ENCODE measurements at places on chromosomes 12 and 14. TPM values are rescaled to one million over a fixed set of nuclear protein-coding genes. Genes with fewer than 3 reads are reported as not detected.

ARID2 gene
- 73.3 TPM for total RNA-seq

- H3K36me3 ChIP-seq, result no peaks in the 10 kb centered on the region
- no peak overlapping the region for H3K4me3 ChIP-seq
- H3K27me3 ChIP-seq, result no peaks in the 10 kb centered on the region
- no peak for DNase-seq
- H3K4me1 ChIP-seq, result no peaks in the 10 kb centered on the region
Measured at GRCh38 chr14:104020471-104020870, 65.0 kb upstream of the ASPG start.

- no peak overlapping the region for H3K27ac ChIP-seq
- H3K4me3 ChIP-seq, result no peak overlapping the region
- H3K36me3 ChIP-seq, result no peaks in the 10 kb centered on the region
- DNase-seq, result no peak
- peaks cover 6% of the 10 kb centered on the region for H3K4me1 ChIP-seq
Measured at GRCh38 chr14:75861161-75861621, 120.6 kb downstream of the TGFB3 start.

- no peak overlapping the region for H3K27ac ChIP-seq
- H3K36me3 ChIP-seq, result no peaks in the 10 kb centered on the region
- no peaks in the 10 kb centered on the region for H3K27me3 ChIP-seq
- no peak for DNase-seq
- H3K4me3 ChIP-seq, result no peak overlapping the region
Measured at GRCh38 chr14:51604073-51604472, 47.6 kb upstream of the FRMD6 start.

GRCh38 chr12:89928467-89928866 is 219.8 kb upstream of the ATP2B1 start:
- H3K27me3 ChIP-seq, result no peaks in the 10 kb centered on the region
- H3K4me1 ChIP-seq, result peaks cover 8% of the 10 kb centered on the region
- no peak overlapping the region for H3K27ac ChIP-seq
- no peak for DNase-seq
- H3K4me3 ChIP-seq, result no peak overlapping the region
- H3K36me3 ChIP-seq, result no peaks in the 10 kb centered on the region

TBC1D30 gene
- total RNA-seq, result 9.7 TPM

DNA sequence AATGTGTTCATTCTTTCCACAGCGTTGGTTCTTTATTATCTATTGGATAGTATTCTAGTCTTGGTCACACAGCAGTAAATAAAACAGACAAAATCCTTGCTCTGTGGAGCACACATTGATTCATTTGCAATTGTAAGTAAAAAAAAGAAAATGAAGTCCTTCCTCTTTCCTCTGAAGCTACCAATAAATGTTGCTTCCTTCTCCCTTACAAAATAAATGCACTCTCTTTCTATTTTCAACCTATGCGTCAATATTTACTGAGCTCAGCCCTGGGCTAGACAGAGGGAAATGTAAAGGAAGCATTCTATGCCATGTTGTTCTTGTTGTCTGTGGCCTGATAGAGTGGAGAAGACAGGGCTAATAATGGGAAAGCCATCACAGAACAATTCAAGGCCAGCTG is 2.9 kb downstream of the ABHD12B start:
- H3K27ac ChIP-seq, result no peak overlapping the region
- H3K36me3 ChIP-seq, result no peaks in the 10 kb centered on the region
- DNase-seq, result no peak
- H3K4me3 ChIP-seq, result no peak overlapping the region

GRCh38 chr12:68334132-68334531 is 2.0 kb upstream of the MDM1 start:
- no peaks in the 10 kb centered on the region for H3K36me3 ChIP-seq
- H3K27me3 ChIP-seq, result no peaks in the 10 kb centered on the region
- H3K4me1 ChIP-seq, result peaks cover 17% of the 10 kb centered on the region

DNA sequence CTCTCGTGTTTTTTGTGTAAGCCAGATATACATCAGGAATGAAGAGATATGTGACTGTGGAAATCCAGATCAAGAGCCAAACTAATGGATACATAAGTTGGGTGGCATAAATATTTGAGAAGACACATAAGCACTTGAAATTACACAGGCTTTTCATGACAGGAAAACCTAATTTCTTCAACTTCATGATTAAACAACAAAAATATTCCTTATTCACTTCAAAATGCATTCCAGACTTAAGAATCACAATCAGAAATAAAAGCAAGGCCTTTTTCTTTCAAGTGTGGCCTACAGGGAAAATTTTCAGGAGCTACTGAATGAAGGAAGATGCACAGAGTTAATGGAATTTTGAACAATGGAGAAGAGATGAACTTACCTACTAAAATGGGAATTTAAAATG is 515.6 kb downstream of the FOXG1 start:
- H3K27ac ChIP-seq, result no peak overlapping the region
- no peaks in the 10 kb centered on the region for H3K36me3 ChIP-seq
- no peak overlapping the region for H3K4me3 ChIP-seq
- no peaks in the 10 kb centered on the region for H3K4me1 ChIP-seq
- no peak for DNase-seq

DNA sequence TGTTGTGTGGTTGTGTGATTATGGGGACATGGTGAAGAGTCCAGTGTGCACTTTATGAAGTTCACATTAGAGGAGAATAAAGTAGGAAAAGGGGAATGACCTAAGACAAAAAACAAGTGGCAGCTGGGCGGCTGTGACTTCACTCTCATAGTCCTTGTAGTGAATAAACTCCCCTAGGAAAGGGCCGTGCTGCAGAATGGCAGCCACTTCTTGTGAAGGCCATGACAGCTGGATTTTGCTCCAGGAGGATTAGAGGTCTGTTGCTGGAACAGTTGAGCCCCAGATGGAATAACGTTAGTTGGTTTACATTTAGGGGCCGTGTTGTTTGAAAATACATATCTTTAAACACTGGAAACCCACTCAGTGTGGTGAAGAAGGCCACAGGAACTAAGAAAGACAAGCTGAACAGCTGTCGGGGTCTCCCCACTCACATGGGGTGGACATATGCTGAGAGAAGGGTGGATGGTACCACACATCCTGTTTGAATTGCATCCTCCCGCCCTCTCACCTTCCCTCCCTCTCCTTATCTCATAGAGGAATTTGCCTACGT is 276.9 kb downstream of the CACNA1C start:
- no peak overlapping the region for H3K27ac ChIP-seq
- no peaks in the 10 kb centered on the region for H3K36me3 ChIP-seq
- no peak for DNase-seq
- no peak overlapping the region for H3K4me3 ChIP-seq
- peaks cover 10% of the 10 kb centered on the region for H3K4me1 ChIP-seq

DNA sequence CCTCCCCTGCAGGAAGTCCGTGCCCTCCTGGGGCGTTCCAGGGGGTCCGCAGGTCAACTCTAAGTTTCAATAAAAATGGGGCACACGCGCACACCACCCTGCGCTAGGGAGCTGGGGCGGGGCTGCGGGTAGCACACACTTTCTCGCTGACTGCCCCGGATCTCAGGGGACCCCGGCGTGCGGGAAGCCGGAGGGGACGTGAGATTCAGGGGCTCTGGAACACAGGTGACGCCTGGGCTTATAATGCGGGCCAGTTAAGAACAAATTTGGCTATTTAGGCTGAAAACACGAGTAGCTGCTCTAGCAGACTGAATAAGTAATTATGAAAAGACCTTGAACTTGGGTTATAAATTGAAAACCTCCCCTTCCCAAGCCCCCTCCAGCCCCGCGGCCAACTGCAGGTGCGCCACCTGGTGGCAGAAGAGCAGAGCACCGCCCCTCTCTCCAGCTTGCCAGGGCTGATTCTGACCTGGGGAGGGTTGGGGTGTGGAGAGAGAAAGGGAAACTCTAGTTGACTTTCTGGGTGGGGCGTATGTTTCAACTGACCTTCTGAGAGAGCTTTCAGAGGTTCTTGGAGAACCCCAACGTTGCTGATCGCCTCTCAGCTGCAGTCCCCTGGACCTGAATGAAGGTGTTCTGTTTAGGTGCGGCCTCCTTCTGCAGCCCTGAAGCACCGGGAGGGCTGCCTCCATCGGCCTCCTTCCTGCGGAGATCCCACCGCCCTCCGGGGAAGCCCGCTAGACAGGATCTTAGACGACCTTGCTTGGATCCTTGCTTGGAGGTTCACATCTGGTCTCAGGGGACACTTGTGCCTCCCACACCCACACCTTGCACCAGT is 118.4 kb upstream of the EVL start:
- peaks cover 3% of the 10 kb centered on the region for H3K4me1 ChIP-seq
- H3K36me3 ChIP-seq, result peaks cover 5% of the 10 kb centered on the region
- peak; percentile 64 for DNase-seq
- no peak overlapping the region for H3K27ac ChIP-seq
- no peaks in the 10 kb centered on the region for H3K27me3 ChIP-seq

DNA sequence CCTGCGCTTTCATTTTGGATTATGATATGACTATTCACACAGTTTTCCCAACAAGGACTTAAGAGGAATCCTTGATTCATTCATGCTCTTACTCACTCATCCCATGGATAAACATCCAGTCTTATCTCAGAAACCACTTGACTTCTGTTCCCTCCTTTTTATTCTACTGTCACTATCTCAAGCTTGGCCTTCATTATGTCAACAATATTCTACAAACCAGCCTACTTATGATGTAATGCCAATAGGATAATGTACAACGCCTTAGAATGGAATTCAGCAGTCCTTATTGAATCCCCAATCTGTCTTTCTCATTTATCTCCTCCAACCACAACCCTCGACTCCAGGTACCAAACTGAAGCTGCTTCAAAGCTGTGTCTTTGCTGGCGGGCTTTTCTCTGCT is 448.5 kb downstream of the PDZRN4 start:
- no peak overlapping the region for H3K4me3 ChIP-seq
- H3K4me1 ChIP-seq, result no peaks in the 10 kb centered on the region
- no peak overlapping the region for H3K27ac ChIP-seq
- H3K27me3 ChIP-seq, result no peaks in the 10 kb centered on the region
- no peak for DNase-seq

DNA sequence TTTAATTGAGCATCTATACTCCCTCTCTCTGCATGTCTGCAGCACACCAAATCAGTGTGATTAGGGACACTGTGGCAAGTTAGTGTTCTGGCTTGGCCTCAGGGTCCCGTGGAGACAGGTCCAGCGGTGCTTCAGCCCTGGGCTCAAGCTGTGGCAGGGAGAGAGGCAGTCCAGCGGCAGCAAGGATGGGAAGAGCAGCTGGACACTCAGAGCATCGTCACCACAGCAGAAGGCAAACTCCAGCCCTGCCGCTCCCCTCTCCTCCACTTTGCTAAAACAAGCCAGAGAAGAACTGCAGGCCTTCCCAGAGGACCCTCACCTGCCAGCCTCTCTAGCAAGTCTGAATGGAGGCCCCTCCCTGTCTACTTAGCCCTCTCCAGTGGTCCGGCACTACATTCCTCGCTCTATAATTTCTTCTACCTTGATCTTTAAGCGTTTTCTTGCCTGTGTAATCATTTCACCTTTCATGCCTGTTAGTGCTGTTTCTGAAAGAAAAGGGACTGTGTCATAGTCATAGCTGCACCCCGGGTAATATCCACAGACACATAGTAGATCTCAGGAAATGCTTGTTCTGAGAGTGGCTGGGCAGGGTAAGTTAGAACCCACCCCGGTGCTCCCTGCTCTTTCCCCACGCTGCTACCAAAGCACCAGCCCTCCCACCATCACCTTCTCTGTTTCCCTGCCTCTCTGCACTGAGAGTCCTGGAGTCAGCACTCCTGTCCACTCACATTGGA is 22.1 kb downstream of the ZFP36L1 start:
- H3K4me1 ChIP-seq, result no peaks in the 10 kb centered on the region
- H3K36me3 ChIP-seq, result no peaks in the 10 kb centered on the region
- H3K27ac ChIP-seq, result no peak overlapping the region
- H3K27me3 ChIP-seq, result no peaks in the 10 kb centered on the region

CACNA2D4 gene
- total RNA-seq, result 8.5 TPM

DNA sequence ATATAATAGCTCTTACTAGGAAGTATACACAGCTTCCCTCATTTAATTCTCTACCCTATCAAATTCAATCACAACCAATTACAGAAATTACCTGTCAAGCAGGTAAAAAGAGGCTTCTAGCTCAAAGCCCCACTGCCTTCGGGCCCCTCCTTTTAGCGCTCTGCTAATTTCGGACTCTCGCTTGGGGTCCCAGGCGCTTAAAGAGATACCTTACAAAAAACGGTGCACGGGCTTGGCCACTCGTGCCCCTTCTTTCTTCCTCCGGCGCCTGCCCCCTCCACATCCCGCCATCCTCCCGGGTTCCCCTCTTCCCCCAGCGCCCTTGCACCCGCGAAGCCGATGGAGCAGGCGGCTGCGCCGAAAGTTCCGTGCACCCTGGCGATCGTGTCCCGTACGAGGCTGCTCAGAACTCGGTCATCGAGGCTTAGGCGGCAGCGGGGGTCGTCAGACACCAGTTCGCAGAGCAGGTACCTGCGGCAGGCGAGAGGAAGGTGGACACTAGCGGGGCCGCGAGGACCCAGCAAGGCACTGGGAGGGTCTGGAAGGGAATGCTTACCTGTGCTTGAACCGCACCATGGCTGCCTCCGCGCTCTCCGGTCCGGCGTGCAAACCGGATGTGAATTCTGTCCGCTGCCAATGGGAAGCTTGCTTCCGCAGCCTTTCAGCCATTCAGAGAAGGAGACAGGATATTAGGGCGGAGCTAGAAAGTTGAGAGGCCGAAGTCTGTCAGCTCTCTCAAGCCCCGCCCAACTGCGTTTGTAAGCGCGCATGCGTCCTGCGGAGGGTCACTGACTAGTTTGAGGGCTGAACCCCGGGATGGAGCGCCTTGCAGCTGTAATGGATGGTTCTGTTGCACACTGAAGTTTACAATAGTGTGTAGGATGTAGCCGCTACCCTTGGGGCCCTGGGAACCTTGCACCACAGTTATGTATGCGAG is at the start of gene POP5:
POP5 (minus strand) TSS at position 616 of the 937 bp plus-strand sequence; CDS start at position 576, 40 bp downstream.
- peaks cover 14% of the 10 kb centered on the region for H3K4me1 ChIP-seq
- peak within 1 kb of the TSS; percentile 94 for H3K4me3 ChIP-seq
- no peak within 1 kb of the TSS for H3K27ac ChIP-seq
- peaks cover 26% of the 10 kb centered on the region for H3K27me3 ChIP-seq

DNA sequence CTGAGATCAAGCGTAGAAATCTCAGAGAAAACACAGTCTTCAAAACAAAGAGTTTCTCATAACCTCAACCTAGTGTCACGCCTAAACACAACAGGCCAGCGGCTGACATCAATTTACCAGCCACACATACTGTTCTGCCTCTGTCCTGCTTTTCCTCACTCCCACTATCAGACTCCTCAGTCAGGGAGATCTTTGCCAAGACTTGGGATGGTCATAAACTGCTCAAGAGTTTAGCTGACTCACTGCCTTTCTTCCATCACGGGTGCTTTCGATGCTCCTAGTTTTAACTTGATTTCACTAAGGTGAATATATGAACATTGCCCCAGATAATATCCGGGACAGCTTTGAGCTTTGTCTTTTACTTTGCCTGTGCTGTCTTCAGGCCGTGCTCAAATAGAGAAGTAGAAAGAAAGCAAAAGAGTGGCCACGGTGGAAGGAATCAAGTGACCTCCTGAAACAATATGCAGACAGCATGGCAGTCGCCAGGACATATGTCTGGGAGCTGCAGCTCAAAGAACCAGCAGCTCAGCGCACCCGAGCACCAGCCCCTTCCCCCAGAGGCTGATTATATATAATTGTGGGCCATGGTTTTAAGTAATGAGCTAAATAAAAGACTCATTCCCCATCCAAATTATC is 12.1 kb downstream of the MDM1 start:
- H3K4me3 ChIP-seq, result no peak overlapping the region
- H3K27me3 ChIP-seq, result no peaks in the 10 kb centered on the region
- peaks cover 8% of the 10 kb centered on the region for H3K36me3 ChIP-seq
- no peak for DNase-seq
- H3K4me1 ChIP-seq, result no peaks in the 10 kb centered on the region

GRCh38 chr12:112933129-112933505 is 5.2 kb upstream of the OAS3 start:
- no peak for DNase-seq
- no peak overlapping the region for H3K27ac ChIP-seq
- no peak overlapping the region for H3K4me3 ChIP-seq
- H3K36me3 ChIP-seq, result no peaks in the 10 kb centered on the region
- H3K27me3 ChIP-seq, result peaks cover 22% of the 10 kb centered on the region
